ENCODE measurements at places on chromosomes 4 and X. TPM values are rescaled to one million over a fixed set of nuclear protein-coding genes. Genes with fewer than 3 reads are reported as not detected.

PROM1 gene
- not detected for total RNA-seq

GRCh38 chr4:174658246-174658645, 136.0 kb upstream of the HPGD start:
- DNase-seq: no peak

DNA sequence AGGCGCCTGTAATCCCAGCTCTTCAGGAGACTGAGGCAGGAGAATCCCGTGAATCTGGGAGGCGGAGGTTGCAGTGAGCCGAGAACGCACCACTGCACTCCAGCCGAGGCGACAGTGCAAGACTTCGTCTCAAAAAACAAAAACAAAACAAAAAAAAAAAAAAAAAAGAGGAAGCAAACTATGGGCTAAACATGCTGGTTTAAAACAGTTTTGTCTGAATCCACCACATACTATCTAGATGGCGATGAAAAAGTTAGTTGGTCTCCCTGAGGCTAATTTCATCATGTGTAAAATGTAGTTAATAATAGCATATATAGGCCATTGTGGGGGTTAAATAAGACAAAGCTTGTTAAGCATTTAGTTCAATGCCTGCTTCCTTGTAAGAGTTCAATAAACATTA, 451.1 kb downstream of the RPA4 start:
- no peak for DNase-seq

GRCh38 chr4:117478702-117479101, 393.3 kb upstream of the TRAM1L1 start:
- DNase-seq: no peak

DNA sequence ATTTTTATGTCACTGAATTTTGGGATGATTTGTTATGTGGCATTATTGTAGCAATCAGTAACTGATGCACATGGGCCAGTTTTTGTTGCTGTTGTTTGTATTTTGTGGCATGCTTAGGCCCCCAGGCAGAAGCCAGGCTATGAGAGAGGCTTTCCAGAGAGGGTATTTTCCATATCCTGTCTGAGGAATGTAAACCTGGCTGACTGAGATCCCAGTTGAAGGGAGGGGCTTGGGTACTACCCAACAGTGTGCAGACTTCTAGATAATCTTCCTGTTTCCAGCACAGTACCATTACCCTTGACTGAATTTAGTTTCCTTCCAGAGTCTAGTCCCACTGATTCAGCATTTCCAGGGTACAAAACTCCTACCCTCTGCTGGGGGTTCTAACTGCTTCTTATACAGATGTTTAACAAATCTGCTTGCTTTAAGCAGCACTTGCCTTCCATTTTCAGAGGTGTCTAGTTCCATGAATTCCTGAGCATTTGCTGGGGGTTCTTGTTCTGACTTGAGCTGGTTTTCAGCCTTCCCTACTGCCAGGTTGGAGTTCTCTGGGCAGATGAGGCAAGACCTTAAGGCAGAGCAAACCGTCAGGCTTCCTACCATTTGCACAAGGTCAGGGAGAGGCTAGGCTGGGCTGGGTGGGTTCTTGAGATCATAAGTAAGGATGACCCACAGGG, 104.7 kb upstream of the EGFL6 start:
- no peak for DNase-seq

- no peak for DNase-seq
Observed at GRCh38 chrX:41412261-41413081, 34.7 kb upstream of the NYX start.

DNA sequence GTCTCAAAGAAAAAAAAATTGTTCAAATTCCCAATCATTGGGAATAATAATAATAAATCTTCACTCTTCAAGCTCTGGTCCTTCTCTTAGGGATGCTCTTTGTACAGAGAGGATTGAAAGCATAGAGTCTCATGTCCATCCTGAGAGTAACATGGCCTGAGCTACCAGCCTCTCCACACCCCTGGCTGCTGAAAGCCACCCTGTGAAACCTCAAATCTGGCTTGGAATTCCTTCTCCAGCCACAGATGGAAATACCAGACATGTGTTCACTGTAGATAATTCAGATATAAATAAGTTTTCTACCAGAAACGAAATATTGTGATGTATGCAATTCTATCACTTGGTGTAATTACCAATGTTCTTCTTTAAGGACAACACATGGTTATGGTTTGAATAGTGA, 140.6 kb downstream of the ARSF start:
- no peak for DNase-seq

DNA sequence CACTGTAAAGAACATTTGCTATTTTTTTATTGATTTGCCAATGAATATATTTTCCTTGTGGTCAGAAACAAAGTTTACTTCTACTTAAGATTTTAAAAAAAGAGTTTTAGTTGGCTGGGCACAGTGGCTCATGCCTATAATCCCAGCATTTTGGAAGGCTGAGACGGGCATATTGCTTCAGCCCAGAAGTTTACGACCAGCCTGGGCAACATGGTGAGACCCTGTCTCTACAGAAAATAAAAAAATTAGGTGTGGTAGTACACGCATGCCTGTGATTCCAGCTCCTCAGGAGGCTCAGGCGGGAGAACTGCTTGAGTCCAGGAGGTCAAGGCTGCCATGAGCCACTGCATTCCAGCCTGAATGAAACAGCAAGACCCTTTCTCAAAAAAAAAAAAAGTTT, 36.8 kb downstream of the LRP2BP start:
- peak; percentile 23 for DNase-seq

Measured in LHCN-M2 (cell line).